ENCODE measurements at places on chromosomes 5 and 9.

GRCh38 chr9:34623374-34624235, 3.3 kb upstream of the DCTN3 start:
- DNase-seq, result no peak

GRCh38 chr5:116454417-116454927, 120.2 kb downstream of the SEMA6A start:
- peak; percentile 91 for DNase-seq

GRCh38 chr5:9025942-9026341, 519.9 kb downstream of the SEMA5A start:
- no peak for DNase-seq

- DNase-seq, result no peak
These were observed 49.6 kb upstream of the CPLX2 start for GRCh38 chr5:175821790-175822211.

DNA sequence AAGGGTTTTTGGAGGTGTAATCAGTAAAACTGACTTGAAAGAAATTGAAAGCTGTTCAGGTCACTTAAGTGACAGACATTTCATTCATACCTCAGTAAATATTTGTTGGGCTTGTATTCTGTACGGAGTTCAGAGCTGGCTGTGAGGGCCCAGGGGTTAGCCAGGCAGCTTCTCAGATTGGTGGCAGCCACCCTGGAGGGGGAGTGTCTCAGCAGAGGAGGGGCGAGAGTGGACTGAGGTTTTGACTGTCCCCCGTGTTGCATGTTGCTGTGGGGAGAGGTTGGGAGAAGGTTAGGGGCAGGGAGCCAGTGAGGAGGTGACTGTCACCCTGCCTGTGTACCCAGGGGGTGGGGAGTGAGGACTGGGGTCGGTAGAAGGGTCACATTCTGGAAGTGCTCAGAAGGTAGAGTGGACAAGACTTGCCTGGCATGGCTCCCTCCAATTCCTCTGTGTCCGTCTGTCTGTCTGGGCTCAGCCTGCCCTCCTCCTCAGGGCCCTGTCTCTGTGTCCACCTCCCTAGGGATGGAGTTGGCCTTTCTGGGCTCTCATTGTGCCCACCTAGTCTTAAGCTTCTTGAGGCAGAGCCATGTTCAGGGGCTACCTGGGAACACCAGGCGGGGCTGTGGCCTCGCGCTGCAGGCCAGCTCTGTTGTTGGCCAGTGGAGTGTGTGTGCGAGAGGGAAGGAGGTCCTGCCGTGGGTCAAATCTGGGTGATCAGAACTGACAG, 4.4 kb downstream of the PHF2 start:
- no peak for DNase-seq

GRCh38 chr5:77986261-77986660, 210.1 kb upstream of the TBCA start:
- no peak for DNase-seq

DNA sequence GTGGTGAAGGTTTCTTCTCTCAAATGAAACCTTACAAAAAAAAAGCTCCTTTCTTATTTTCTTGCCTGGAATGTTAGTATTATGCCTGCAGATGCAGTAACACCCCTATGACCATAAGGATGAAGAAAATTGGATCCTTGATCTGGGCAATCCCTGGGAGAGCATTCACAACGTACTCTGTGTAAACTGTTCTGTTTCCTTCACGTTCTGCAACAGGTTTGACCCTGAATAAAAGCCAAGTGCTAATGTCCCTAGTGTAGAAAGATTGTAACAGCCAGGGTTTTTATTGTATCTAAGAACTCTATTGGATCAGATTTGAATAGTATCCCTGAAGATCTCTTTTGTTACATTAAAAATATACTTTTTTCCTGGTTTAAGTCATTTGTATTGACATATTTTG, 1639.6 kb upstream of the ACO1 start:
- no peak for DNase-seq

DNA sequence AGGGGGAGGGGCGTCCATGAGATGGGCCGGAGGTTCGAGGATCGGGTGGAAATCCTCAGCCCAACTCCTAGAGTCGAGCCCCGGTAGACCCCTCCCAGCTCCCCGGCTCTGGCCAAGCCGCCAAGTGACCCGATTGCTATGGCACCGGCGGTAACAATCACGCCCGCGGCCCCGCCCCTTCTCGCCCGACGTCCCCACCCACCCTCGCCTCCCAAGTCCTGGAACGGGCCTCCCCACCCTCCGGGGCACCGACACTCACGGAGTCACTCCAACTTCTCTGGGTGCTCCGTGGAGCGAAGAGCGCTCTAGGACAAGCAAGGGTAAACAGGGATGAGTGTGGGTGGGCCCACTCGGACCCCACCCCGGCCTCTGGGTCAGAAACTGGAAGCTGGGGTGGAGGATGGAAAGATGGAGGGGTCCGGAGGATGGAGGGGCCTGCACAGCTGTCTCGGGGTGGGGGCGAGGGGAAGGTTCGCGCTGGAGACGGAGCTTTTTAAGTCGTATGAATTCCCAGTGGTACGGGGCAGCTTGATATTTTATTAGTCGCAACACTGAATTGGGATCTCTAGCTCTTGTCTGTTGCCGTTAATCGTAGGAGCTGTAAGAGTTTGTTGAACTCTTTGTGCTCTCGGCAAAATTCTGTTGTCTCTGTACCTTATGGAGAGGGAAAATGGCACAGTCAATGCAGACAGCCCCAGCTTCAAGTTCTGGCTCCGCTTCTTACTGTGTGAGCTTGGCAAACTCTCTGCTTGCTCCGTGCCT, at the start of gene SPACA9:
Gene SPACA9 (plus strand): TSS at position 204 of the 762 bp plus-strand sequence. CDS start 5,050 bp downstream, outside the sequence.
- peak; percentile 64 for DNase-seq
